Stimulated activated CD8-positive, alpha-beta memory T cell treated with anti-CD3 and anti-CD28 coated beads, Interleukin-7, amount 100 ng/mL, for 4 hours (primary cell): ENCODE measurements at places on chromosomes 16 and 17.
A peak's percentile ranks its signal among the peaks of the same experiment; 100 is the strongest.

- DNase-seq: no peak
Measured at GRCh38 chr16:12723681-12724080, 80.0 kb downstream of the CPPED1 start.

GRCh38 chr17:61467416-61468262 lies 15.4 kb downstream of the TBX4 start:
- no peak for DNase-seq

DNA sequence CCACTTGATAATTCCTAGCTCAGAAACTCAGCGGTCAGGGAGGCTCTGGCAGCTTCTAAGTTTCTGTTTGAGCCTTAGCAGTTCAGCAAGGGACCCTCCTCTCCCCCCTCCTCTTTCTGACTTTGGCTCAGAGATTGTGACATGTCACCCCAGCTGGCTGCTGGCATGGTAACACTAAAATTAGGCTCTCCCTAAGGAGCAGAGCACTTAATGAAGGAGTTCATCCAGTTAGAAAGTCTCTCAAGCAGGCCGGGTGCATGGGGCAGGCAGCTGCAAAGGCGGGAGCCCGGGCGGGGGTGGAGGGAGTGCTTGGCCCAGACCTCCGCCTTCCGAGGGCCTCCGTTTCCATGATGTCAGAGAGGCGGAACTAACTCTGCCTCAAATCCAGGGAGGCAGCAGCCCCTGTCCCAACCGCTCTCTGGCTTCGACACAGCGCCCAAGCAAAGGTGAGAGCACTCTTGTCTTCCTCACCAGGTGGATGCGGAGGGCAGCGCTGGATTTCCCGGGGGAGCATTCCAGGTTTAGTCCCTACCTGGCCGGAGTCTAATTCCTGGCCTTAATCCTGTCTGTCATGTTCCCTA lies 128.0 kb upstream of the PLCG2 start:
- no peak for DNase-seq

- no peak for DNase-seq
Measured at GRCh38 chr16:1691276-1691675, 13.2 kb downstream of the JPT2 start.

DNA sequence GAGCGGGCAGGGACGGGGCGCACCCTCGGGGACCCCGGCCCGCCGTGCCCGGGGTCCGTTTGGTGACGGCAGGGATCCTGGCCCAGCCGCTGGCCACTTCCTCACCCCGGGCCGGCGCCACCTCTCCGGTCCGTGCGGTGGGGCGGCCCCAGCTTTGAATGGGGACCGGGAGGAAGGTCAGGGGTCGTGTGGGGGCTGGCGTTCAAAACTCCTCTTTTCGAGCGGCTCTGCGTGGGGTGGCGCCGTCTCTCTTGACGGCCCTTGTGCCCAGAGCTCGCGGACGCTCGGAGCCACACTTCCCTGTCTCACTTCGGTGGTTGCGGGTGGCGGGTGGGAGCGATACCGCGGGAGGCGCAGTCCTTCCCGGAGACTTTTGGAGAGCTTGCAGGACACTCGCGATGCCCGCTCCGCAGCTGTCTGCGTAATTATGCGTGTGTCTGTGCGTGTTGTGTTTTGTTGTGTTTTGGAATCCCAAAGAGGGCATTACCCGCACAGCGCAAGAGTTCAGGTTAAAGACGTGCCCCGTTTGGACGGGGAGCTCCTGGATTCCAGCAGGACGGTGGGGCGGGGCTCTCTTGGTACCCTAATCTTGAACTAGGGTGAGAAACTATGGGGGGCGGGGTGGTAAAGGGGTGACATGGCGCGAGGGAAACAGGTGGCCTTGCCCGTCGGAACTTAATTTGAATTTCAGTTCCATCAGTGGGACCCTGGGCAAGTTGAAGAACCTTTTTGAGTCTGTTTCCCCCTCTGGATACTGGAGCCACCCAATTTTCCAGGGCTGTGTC lies 637 bp downstream of the PLCG2 start:
- DNase-seq: no peak

GRCh38 chr16:31010585-31011325 lies at the start of gene STX1B:
TSS of gene STX1B (minus strand) at chr16:31010638. CDS start at chr16:31010396, 242 bp downstream.
- peak; percentile 52 for DNase-seq

GRCh38 chr17:63178530-63178929 lies 212.5 kb downstream of the TANC2 start:
- DNase-seq: no peak

DNA sequence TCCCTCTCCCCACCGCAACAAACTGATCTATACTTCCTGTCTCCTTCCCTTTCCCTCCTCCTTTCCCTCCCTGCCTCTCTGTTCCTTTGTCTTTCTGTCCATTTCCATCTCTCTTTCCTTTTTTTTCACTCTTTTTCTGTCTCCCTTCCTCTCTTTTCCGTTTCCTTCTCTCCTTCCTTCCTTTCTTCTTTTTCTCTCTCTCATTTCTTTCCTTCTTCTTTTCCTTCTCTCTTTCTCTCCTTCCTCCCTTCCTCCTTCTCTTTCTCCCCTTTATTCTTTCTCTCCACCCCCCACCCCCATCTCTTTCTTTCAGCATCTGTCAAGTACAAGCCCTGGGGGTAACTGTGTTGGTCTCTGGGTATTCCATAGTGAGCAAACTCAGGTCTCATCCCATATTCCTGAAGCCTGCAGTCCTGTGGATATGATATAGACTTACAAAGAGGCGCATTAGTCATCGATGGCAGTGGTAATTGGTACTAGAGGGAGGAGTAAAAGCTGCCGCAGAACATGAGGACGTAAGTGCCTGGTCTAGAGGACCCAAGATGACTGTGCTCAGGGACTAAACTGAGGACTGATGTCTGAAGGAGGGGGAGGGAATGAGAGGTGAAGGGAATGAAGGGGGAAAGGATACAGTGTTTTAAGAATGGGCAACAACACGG lies 50.4 kb downstream of the VAT1L start:
- no peak for DNase-seq
